Urinary bladder (tissue), 4 donors: ENCODE measurements at places on chromosomes 1 and 21.
A peak's percentile ranks its signal among the peaks of the same experiment; 100 is the strongest.

- DNase-seq: no peak
Measured at GRCh38 chr1:246954126-246954525, 22.4 kb upstream of the AHCTF1 start.

DNA sequence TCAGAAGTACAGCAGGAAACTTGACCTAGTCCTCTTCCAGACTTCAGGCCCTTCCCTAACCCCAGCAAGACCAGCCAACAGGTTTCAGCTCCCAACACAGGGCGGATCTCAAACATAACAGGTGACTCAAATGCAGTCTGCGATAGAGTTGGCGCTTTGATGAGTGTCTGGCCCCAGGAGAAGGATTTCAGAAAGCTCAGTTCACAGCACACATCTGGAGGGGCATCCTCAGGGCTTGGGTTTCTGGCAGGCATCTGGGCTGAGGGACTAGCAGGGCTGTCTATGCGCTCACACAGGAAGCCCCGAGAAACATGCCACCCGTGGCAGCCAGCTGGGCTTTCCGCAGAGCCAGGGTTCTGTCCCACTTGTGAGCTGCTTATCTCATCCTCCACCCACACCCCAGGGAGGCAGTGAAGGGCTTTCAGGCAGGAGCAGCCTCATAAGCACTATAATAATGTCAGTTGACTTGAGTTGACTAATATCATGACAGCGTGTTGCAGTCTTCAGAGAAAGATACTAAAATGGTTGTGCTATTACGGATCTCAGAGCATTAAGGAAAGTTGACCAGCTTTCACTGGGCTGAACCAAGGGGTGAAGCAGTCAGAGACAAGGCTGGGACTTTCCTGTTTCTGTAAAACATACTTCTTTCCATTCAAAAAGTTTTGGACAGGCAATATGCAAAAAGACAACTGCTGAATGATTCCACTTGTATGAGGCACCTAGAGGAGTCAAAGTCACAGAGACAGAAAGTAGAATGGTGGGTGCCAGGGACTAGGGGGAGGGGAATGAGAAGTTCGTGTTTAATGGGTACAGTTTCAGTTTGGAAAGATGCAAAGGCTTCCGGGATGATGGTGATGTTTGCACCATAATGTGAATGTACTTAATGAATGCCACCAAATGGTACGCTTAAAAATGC, 233.0 kb upstream of the IRF2BP2 start:
- no peak for DNase-seq

GRCh38 chr21:25862596-25862995, 127.8 kb downstream of the GABPA start:
- DNase-seq: no peak

DNA sequence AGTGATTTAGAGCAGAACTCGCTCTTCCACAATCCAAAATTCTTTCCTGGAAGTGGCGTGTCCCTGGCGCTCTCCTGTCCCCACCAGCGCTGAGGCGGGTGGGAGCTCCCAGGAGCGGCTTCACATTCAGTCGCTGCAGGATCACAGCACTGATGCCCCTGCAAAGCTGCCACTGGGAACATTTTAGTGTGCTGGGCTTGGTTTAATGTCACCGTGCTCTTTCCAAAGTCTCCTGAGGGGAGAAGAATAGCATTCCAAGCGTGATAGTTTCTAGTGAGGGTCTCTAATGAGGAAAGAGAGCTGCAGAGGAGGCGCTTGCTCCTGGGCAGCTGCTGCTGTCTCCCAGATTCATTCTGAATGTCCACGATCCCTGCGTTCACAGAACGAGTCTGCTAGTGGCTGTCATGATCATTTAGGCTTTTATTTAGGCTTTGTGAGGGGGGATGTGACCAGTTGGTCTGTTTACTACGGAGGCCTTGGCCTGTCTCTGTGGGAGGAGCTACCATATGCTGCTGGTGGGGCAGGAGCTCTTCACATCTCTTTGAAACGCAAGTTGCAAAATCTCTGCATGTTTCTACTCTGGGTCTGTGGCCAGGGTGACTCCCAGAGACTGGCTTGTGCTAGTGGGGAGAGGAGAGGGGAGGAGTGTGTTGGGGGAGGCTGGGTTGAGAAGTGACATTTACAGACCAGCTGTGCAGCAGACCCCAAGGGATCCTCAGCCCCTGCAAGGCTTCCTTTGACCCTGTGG, 23.4 kb downstream of the OLFML3 start:
- DNase-seq: no peak

DNA sequence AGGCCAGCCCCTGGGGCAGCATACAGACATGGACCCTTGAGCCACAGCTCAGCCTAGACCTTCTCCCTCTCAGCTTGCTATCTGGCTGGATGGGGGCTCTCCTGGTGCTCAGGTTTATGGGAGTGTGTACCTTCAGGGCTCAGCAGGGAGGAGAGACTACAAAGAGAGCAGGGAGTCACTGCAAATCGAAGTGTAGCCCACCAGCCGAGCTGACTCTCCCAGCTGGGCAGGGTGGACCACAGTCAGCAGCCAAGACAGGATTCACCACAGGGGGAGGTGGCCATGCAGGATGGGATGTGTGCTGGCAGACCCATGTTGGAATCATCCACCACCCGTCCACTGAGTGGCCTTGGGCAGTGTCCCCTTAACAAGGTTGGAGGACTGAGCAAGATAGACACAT, 78.3 kb downstream of the GLIS1 start:
- DNase-seq: no peak

DNA sequence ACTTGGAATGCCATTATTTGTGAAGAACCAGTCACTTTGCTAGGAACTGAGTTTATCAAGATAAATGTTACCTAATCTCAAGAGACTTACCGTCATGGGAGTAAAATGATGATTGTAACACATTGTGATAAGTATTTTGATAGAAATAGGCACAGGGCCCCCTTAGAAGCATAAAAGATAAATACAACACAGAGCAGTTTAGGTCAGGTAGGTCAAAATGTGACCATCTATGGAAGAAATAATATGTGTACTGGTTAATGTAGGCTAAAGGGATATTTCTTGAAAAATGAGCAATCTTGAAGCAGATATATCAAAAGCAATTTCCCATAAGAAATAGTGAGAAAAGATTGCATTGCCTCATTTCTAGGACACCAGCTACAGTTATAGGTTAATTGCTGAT, 1386.8 kb upstream of the ADGRL2 start:
- no peak for DNase-seq

DNA sequence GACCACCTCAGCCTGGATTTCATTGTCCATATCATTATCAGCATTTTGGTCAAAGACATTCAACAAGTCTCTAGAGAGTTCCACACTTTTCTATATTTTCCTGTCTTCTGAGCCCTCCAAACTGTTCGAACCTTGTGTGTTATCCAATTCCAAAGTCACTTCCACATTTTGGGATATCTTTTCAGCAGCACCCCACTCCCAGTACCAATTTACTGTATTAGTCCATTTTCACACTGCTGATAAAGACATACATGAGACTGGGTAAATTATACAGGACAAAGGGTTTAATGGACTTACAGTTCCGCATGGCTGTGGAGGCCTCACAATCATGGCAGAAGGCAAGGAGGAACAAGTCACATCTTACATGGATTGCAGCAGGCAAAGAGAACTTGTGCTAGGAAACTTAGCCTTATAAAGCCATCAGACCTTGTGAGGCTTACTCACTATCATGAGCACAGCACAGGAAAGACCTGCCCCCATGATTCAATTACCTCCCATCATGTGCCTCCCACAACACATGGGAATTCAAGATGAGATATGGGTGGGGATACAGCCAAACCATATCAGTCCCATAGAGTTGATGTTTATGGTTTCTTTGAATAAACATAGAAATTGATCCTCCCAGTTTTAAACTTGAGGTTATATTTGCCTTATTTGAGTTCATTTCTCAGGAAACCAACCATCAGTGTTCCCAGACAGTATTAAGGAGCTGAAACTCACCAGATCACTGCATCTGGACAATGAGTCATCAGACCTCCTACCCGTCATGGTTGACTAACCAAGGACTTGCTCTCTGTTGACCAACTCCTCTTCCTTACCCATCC, 322.7 kb upstream of the DUSP10 start:
- no peak for DNase-seq

- peak; percentile 41 for DNase-seq
Measured at GRCh38 chr1:51661081-51661518, 44.2 kb downstream of the OSBPL9 start.

DNA sequence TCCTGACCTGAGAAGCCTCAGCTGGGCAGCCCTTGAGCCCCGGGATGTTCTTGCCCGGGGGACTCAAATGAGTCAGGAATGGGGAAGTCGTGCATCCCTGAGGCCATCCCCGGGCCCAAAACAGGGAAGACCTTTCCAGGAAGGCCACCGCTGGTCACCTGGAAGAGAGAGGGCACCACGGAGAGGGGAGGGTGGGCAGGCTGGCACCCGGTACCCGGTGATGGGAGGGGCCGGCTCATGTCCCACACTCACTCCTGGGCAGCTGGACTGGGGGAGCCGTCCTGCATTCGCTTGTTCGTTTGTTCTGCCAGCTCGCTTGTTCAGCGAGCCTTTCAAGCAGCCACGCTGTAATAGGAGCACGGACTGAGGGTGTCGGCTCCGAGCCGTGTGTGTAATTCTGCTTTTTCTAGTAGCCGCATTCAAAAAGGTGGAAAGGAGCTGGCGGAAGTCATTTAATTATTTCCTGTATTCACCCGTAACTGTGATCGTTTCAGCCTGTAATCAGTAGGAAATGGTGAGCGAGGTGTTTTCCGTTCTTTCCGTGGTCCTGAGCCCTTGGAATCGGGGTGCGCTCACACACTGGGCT, 48.4 kb upstream of the CCDC27 start:
- DNase-seq: no peak

DNA sequence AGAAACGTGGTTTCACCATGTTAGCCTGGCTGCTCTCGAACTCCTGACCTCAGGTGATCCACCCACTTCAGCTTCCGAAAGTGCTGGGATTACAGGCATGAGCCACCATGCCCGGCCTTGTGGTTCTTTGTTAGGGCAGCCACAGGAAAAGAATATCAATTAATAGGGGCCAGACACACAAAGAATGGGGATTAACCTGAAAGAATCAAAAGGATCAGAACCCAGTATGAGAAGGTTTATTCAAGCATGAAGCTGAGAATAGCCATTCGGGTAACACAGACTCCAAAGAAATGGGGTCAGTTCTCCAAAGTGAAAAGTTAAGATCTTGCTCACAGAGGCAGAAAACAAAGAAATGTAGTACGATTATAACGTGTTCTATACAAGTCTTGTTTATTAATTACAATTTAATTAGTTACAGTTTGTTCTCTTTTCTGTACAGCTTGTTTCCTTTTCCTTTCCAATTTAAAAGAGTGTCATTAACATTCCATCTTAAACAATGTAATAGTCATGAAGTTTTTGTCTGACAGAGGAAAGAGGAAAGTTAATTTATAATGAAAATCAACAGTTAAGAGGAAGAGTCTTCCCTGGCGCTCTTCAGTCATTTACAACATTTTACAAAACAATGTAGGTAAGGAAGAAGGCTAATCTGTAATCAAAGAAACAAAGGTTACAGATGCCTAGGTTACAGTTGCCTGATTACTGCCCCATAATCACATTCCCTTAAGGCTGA, 51.3 kb upstream of the SLC45A1 start:
- no peak for DNase-seq

DNA sequence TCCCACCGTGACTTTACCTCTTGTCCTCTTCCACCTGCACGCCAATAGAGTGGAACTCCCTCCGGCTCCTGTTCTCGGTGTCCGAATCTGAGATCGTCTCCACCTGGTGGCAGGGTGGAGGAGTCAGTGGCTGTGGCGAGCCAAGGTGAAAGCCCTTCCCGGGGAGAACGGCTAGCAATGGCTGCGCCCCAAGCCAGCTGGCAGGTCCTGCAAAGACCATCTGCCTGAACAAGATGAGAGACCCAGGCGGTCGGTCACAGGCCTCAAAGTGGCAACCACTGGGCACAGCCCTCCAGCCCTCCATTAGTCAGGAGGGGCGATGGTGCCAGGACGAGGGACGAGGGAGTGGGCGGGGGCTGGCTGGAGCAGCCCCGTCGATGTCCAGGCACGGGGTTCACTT, 25.4 kb upstream of the SMIM12 start:
- DNase-seq: no peak

GRCh38 chr1:11571906-11572616, 82.2 kb downstream of the FBXO2 start:
- no peak for DNase-seq

DNA sequence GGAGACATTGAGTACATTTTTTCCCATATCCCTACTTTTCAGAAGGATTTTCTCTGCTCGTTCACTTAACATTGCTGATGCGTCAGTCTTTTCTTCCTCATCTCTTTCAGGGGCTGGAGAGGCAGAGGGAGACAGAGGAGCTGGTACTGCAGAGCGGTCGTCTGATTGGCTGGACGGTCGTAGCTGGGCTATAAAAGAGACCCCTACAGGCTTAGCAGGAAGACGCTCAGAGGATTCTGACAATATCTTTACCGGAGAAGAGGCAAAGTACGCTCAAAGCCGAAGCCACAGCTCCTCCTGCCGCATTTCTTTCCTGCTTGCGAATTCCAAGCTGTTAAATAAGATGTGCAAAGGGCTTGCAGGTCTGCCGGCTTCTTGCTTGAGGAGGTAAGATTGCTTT, at the start of gene RGS4:
RGS4 (plus strand) TSS at position 220 of the 400 bp plus-strand sequence; CDS start at position 344, 124 bp downstream.
- peak; percentile 76 for DNase-seq

DNA sequence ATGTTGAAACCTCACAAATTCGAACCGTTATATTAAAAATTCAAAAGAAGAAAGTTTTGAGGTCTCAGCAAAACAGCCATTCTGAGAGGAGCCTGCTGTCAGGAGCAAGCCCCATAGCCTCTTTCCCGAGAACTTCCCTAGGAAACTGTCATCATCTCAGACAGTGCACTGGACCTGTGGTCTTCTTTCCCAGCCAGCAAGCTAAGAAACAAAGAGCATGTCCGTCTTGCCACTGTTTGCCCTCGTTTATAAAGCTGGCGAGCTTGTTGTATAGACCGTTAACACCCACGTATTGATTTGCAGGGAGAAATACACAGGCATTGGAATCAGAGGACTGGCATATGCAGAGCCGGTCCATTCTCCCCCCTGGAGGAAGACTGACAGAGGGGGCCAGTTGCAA, 407.0 kb downstream of the NPHP4 start:
- no peak for DNase-seq

- peak; percentile 20 for DNase-seq
Measured at GRCh38 chr1:194570476-194570875, 1384.1 kb upstream of the B3GALT2 start.

GRCh38 chr1:32361308-32361673, 994 bp downstream of the FAM229A start:
- no peak for DNase-seq
